ENCODE measurements at places on chromosomes 2 and 18. TPM values are rescaled to one million over a fixed set of nuclear protein-coding genes. Genes with fewer than 3 reads are reported as not detected.

DNA sequence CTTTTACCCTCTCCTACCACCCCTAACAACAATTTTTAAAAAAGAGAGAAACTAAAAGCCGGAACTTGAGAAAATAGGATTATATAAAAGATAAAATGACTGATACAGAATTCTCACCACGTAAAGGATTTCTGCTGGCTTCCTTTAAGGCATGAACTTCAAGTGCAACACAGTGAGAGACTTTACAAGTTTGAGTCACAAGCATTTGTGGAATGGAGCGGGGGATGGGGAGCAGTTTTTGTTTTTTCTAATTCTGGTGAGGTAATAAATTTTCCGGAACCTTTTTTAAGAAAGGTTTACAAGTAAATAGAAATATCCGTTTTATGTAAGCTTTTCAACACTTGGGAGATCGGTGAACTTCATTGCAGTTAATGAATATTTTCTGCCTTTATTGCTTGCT, 1.8 kb upstream of the CDH2 start:
- DNase-seq, result no peak

The SULT1C3 gene
- polyA plus RNA-seq, result not detected

GRCh38 chr2:11977766-11978524, 231.5 kb downstream of the LPIN1 start:
- DNase-seq, result no peak

The FEV gene
- not detected for polyA plus RNA-seq

GRCh38 chr2:44947028-44947375, 5.5 kb downstream of the SIX3 start:
- no peak for DNase-seq

DNA sequence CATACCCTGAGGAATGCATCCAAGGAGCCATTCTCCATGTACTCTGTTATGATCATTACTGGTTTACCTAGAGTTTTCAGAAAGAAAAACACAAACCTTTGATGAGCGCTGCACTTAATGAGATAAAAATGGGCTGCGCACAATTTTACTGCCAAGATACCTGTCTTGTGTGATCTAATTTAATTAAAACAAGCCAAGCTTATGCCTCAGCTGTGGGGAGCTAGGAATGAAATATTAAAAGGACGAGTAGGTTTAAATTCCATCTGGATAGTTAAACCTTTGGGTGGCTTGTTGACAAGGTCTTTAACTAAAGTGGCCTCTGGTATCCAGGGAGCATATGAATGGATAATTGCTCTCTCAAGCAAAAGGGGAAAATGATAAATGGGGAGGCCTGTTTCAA, 135.0 kb downstream of the EPHA4 start:
- DNase-seq, result no peak

DNA sequence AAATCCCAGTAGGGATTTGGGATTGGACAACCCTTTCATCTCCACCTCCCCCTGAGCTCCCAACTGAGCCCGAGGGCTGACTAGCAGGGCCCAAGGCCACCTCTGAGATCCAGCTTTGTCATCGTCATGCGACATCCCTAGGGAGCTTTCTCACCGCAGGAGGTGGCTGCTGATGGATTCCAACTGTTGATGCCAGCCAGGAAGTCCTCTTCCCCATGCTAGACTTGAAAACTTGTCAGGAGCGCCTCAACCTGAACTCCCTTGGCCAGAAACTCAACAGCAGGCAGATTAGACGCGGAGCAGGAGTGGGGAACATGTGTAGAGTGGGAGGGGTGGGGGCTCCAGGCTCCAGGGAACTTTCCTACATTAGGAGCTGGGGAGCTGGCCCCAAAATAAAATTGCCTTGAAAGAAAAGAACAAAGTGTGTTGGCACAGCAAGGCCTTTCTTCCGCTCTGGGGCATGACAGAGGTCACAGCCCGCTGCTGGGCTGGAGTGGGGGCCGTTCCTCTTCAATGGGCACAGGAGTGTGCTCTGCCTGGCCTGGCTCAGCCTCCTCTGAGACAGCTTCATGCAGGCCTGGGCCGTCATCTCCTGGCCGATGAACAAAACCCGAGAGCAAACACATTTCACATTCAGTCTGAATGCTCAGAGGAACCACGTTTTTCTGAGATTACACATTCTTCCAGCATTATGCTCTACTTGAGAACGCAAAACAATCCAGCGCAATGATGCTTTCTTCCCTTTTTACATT, 34.5 kb downstream of the EMILIN2 start:
- DNase-seq, result peak; percentile 88

- DNase-seq, result no peak
Observed at GRCh38 chr2:238042849-238043584, 17.8 kb upstream of the SCLY start.

The TFCP2L1 gene
- 0.80 TPM for polyA plus RNA-seq

GRCh38 chr2:223765221-223765785, 72.1 kb downstream of the AP1S3 start:
- no peak for DNase-seq

- no peak for DNase-seq
Observed at GRCh38 chr18:51162617-51163016, 34.9 kb downstream of the MEX3C start.

The ICA1L gene
- polyA plus RNA-seq, result 8.8 TPM

The MSGN1 gene
- 0.55 TPM for polyA plus RNA-seq

The HOXD4 gene
- 9.1 TPM for polyA plus RNA-seq

The UGT1A5 gene
- polyA plus RNA-seq, result not detected

GRCh38 chr2:13572466-13572865, 855.7 kb downstream of the TRIB2 start:
- no peak for DNase-seq

DNA sequence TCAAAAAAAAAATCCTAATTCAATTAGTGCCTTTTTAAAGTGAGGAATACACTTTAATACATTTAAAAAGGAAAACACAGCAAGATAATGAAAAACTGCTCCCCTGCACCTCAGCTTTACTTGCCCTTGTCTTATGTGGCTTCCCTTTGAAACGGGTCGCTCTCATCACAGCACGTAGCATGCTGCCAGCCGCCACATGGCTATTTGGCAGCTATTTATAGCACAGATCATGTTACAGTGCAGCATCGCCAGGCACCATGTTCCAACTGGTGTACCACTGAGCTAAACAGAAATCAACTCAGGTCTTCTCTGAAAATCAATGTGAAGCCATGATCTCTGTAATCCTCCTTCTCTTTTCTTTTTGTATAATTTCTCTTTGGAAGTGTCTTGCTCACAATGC, 65.1 kb downstream of the TMEM182 start:
- peak; percentile 46 for DNase-seq

DNA sequence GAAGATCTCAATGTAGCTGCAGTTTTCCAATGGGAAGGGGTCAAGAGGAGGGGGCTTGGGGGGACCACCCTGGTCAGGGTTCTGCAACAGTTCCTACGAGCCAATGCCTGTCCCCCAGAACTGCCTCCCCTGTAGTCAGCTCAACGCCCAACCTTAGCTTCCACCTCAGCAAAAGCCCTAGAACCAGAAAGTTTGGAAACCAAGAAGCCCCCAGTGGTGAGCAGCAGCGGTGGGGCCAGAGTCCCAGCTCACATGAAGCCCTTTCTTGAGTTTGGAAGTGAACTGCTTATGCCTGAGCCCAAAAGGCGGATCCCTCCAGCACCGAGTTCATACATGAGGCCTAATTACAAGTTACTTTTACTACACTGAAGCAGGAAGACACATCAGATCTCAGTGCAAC, 162.4 kb downstream of the HDAC4 start:
- no peak for DNase-seq

The MCM6 gene
- 37.3 TPM for polyA plus RNA-seq

DNA sequence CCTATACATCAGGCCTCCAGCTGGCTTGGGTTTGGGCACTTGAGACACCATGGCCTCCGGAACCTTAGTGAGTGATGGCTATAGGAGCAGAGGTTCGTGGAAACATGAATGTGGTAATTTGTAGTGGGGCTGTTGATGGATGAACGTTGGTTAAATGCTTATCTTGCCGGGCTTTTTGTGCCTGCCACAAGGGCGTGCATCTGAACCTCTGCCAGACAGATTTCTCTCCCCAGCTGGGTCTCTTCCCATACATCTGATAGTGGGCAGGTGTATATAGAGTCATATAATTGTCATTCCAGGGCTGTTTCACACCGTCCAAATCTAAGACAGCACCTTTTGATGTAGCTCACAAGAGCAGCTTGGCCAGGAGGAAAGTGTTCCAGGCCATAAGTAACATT, 14.7 kb downstream of the LAMA3 start:
- no peak for DNase-seq

DNA sequence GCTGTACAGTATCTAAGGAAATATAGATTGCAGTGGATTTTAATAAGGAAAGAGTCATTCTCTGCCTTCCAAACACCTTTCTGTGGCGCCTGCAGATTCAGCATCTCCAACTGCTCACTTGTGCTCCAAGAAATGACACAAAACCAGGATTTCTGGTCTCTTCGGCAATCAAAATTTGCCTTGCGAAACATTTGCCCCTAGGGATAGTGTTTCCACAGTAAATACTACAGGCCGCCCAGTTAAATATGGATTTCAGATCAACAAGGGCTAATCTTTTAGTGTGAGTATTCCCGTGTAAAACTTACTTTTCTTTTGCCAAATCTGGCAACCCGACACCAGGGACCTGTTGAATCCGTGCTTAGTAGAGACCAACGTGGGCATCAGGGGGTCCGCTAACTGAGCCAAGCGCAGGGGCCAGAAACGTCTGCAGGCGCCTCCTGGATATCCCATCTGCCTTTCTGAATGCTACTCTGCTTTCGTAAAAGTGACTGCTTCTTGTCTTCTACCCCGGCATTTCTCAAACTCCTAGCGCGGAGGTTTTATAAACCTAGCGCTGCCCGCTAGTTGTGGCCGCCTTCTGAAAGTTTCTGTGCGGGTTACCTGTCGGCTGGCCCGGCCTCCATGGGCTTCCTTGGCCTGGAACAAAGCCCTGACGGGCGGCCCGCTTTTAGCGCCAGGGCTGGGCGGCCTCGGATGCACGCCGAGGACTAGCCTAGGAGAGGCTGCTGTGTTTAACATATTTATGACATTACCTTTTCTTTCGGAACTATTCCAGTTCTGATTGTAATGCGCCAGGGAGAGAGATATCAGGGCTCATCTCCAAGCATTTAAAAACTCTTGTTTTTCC, 2.5 kb downstream of the CYP1B1 start:
- DNase-seq, result no peak

DNA sequence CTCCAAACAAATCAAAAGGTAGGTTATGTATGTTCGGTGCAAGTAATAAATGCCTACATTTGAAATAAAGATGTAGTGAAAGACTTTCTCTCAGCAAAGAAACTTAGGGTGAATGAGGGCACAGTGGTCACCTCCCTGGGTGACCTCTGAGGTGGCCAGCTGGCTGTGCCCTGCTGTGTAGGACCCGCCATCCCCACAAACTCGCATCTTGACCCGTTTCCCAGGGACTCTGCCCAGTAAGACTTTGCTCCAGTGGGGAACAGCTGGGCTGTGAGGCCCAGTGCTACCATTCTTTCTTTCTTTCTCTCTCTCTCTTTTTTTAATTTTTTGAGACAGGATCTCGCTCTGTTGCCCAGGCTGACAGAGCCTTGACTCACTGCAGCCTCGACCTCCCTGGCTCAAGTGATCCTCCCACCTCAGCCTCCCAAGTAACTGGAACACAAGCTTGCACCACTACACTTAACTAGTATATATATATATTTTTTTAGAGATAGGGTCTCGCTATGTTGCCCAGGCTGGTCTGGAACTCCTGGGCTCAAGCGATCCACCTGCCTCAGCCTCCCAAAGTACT, 8.2 kb upstream of the GAREM2 start:
- DNase-seq, result no peak

The SERPINB11 gene
- polyA plus RNA-seq, result not detected

- no peak for DNase-seq
Observed at GRCh38 chr2:44930274-44931197, 11.0 kb upstream of the SIX3 start.

The DLGAP1 gene
- polyA plus RNA-seq, result 2.3 TPM

The SLC9A2 gene
- polyA plus RNA-seq, result 3.4 TPM

DNA sequence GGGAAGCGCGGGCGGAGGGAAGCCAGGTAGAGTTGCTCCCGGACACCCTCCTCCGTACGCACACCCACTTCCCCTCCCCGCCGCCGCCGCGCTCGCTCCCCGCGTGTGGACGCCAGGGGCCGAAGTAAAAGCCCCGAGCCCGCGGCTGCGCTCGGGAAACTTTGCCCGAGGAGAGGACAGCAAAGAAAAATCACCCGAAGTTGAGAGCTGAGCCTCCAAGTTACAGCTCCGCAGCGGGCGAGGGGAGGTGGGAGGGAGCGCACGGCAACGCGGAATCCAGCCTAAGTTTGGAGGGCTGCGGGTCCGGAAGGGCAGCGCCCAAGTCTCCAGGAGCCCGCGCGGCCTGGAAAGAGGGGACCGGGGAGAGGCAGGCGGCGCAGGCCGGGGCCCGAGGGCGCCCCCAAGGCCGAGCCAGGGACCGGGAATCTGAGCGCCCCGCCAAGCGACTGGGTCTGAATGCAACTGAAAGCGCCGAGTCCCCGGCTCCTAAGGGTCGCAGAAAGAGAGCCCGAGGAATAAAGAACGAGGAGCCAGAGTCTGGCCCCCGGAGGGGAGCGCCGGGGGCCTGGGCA, 706 bp upstream of the BCL11A start:
- no peak for DNase-seq

The LGALSL gene
- 23.8 TPM for polyA plus RNA-seq

- no peak for DNase-seq
Observed at GRCh38 chr2:84417453-84418145, 41.5 kb downstream of the SUCLG1 start.

- no peak for DNase-seq
Observed at GRCh38 chr2:29304399-29305060, 189.3 kb downstream of the CLIP4 start.

The GREB1L gene
- polyA plus RNA-seq, result 5.4 TPM

The HOXD11 gene
- polyA plus RNA-seq, result 0.17 TPM

The EMILIN2 gene
- polyA plus RNA-seq, result 27.7 TPM

GRCh38 chr18:25005541-25006403, 346.2 kb downstream of the ZNF521 start:
- DNase-seq, result peak; percentile 70

DNA sequence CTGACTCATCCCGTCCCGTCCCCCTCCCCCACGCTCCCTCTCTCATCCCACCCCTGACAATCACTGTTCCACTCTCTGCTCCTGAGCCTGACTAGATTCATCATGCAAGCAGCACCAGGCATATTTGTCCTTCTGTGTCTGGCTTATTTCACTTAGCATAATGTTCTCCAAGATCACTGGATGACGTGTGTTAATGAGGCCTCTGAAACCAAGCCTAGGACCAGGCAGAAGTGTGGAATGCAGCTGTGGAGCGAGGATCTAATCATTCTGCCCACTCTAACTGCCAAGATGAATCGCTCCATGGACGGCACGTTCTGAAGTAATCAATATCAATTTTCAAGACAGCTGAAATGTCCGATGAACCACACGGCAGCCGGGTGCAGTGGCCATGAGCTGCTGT, 122.4 kb upstream of the ZNF236 start:
- DNase-seq, result no peak

DNA sequence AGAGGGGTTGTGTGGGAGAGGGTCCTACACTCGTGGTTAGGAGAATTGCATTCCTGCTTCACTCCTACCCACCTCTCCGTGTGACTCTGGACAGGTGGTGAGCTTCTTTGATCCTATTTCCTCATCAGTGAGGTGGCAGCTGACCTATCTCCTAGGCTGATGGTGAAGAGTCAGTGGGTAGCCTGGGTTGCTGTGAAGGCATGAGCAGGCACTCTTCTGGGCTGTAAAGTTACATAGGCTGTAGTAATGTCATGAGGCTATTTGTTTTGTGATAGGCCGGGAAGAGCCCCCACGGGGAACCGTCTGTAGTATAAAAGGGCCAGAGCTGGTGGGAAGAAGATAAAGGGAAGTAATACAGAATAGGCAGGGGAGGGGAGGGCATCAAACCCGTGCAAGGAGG, 83.8 kb downstream of the TMEM247 start:
- no peak for DNase-seq
